ENCODE measurements at places on chromosomes 13 and 19. TPM values are rescaled to one million over a fixed set of nuclear protein-coding genes. Genes with fewer than 3 reads are reported as not detected.
A peak's percentile ranks its signal among the peaks of the same experiment; 100 is the strongest.

- no peak for DNase-seq
Measured at GRCh38 chr19:17264641-17264979, at the start of gene USHBP1. Gene USHBP1 (minus strand): TSS chr19:17264745. CDS start chr19:17264299, 446 bp downstream.

GRCh38 chr19:46218160-46218559 lies 11.4 kb upstream of the IGFL1 start:
- no peak for DNase-seq

DNA sequence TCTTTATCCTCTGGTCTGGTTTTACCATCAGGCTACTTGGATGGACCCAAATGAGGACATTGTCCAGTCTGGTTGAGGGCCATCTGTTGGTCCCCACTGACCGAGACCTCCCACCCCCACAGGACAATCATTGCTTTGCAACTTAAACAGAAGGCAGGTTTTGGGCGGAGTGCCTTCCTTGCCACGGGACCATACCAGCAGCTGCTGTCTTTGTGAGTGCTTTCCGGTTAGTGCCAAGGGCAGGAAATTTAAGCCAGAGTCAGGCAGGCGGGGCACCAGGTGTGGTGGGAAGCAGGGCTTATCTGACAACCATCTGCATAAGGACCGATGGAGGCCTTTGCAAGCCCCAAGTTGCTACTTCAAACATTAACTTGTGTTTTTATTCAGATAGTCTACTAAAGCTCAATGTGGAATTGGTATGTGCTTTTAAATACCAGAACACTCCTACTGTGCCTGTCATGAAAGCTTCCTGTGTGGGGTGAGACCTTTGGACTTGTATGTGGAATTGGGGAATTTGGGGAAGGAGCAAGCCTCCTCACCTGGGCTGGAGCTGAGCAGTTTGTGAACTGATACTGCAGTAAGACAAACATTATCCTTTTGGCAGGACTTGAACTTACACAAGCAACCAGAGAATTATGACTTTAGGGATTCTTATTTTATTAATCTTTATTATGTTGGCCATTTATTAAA lies 39.3 kb upstream of the UBE2L5 start:
- no peak for DNase-seq

DNA sequence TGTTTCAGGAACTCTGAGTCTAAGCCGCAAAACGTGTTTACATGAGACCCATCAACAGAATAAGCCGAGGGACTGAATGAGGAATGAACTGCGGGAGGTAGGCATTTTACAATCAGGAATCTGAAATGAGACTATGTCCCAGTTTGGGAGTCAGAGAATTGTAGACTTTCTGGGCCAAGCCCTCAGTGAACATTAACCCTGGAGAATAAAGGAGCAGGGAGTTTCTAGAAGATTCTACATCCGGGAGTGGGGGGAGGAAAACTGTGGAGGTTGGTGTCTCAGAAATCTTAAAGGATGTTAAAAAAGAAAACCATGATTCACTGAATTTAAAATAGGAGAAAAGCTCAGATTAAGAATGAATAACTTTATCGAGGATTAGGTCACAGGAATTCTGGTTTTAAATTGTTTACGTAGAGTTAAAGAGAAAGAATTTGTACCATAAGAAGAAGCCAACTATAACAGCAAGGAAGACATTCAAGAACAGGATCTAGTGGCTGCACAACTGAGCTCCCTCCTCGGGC lies 18.5 kb downstream of the RFX2 start:
- no peak for DNase-seq

DNA sequence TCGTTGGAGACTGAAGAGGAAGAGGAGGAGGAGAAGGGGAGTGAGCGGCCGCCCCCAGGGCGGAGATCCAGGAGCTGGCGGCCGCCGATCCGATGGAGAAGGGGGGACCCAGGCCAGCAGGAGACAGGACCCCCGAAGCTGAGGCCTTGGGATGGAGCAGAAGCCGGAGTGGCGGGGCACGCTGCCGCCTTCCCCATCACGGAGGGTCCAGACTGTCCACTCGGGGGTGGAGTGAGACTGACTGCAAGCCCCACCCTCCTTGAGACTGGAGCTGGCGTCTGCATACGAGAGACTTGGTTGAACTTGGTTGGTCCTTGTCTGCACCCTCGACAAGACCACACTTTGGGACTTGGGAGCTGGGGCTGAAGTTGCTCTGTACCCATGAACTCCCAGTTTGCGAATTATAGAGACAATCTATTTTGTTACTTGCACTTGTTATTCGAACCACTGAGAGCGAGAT lies 1.8 kb downstream of the GADD45B start:
- no peak for DNase-seq

GRCh38 chr13:102317593-102317992 lies 84.3 kb downstream of the FGF14 start:
- DNase-seq: peak; percentile 58

DNA sequence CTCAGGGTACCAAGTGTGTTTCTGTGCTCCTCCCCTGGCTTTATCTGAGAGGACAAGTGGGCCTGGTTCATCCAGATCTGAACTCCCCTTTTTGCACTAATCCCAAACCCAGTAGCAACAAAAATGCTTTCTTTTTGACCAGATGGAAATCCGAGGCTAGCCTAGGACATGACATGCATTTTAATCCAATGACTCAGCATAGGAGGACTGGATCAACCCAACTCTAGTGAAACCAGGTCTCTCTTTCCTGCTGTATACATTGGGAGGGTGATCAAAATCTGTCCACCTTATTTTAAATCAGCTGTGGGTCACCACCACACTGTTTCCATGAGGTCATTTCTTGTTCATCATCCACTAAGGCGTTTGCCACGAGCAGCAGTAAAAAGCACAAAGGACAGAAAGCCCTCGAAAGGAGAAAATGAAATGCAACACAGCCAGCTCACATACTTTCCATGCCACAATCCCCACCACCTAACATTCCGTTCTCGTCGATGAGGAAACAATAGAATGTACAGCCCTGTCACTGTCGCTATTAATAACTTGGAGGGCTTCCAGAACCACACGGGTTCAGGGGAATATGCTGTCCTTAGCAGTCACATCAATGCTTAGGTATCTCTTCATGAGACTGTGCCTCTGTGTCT lies 543.0 kb downstream of the IRS2 start:
- DNase-seq: no peak

DNA sequence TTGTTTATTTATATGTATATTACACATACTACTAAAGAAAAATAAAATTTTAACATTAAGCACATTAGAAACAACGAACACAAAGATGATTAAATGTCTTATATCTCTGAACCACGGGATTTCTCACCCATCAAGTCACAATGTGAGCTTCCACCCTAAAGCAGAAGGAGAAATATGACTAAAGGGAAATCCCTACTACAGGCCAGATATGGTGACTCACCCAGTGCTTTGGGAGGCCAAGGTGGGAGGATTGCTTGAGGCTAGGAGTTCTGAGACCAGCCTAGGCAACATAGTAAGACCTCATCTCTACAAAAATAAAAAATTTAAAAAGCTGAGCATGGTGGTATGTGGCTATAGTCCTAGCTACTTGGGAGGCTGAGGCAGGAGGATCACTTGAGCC lies 24.6 kb downstream of the DCT start:
- no peak for DNase-seq

DNA sequence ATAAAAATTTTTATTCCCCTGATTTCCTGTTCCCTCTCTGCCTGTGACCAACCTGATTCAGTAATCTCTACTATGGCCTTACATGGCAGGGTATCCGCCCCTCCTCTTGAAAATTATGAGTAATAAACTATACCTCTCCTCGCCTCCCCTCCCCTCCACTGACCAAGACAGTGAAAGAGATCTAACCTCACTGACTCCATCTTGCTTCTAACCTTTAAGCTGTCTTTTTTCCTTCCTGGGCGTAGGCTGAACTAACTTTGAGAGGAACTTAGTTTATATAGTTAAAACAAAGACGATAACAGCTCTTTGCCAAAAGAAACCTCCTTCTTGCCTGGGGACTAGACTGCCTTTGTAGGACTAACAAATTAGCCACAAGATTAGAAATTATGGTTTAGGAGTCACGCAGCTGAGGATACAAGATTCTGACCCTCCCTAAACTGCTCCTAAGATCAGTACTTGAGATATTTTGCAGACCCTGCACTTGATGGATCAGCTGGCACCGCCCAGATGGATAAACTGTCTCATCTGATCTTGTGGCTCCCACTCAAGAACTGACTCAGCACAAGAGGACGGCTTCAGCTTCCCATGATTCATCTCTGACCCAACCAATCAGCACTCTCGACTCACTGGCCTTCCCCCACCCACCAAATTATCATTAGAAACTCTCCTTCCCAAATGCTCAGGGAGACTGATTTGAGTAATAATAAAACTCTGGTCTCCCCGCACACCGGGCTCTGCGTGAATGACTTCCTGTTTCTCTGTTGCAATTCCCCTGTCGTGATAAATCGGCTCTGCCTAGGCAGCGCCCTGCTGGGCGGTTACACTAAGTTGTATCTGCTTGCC lies 187.1 kb downstream of the TDRD3 start:
- DNase-seq: no peak

- no peak for DNase-seq
Measured at GRCh38 chr19:13137290-13137794, 12.8 kb downstream of the STX10 start.

DNA sequence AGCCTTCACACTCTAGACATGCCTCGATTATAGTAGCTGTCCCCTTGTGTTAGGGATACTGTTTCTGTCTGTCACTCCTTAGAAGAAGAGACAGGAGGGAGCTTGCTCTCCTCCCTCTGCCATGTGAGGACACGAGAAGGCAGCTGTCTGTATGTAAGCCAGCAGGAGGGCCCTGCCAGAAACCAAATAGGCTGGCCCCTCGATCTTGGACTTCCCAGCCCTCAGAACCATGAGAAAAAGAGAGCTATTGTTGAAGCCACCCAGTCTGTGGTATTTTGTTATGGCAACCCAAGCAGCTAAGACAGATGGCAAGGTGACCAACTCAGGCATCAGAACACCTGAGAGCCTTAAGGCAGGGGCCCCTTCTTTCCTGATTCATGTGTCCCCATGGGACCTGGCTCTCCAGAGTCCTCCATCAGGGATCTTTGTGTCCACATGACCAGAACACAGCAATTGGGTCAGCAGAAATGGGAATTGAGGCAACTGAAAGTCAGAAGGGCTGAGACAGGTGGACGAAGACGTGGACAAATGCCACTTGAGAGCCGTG lies 65.6 kb upstream of the NPAS1 start:
- DNase-seq: no peak

DNA sequence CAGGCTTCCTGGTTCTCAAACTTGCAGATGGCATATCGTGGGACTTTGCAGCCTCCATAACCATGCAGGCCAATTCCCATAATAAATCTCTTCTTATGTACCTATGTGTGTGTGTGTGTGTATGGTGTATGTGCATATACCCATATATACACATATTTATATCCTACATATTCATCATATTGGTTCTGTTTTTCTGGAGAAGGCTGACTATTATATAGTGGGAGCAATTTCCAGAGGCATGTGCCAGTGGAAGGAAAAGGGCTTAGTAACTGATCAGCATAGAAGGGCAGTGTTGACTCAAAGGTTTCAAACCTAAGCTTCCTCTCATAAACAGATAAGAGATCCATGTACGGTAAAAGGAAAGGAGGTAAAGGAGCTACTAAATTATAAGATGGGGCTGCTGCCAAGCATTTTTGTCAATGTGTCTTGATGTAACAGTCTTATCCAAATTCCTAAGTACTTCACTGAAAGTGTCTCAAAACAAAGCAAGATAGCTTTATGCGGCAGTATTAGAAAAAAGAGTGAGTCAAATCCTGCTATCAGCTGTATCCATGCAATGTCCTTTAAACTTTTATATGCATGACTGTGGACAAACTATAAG lies 432.1 kb downstream of the TBC1D4 start:
- DNase-seq: no peak

DNA sequence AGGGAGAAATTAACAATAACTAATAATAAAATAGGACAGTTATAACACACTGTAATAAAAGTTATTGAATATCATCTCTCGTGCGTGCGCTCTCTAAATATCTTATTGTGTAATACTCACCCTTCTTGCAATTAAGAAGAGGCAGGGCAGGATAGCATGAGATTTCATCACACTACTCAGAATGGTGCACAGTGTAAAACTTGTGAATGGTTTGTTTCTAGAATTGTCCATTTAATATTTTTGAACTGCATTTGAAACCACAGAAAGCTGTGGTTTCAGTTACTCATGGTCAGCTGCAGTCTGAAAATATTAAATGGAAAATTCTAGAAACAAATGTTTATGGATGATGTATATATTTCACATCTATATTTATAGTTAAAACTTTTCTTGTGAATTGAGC lies 161.1 kb downstream of the DCT start:
- no peak for DNase-seq

DNA sequence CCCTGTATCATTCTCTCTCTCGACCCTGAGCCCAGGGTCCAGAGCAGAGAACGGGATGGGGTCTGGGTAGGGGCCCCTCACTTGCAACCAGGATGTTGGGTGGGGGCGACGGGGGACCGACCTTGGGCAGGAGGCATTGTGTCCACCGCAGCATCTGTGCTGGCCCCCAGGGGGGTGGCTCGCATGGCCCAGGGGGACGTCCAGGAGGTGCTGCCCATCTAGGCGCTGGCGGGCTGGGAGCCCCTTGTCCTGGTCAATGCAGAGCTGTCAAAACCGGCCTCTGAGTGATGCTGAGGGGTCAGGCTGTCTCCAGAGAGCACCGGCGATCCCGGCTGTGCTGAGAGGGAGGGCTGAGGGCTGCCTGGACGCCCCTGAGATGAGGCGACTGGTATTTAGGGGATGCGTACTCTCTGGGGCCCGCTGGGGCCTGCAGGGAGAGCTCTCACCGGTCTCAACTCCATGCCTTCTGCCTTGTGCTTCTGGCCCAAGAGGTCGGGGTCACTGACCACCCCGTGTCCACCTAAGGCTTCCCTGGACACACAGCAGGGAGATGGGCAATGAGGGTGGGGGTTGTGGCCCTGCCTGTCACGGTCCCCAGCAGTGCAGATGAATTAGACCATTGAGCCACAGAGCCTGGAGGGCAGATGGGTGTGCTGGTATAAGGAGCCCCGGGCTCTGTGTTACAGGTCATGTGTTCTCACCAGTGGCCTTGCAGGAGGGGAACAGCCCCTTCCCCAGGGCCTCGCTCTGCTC lies 8.6 kb downstream of the RPS9 start:
- DNase-seq: no peak

GRCh38 chr13:46321494-46322225 lies 65.4 kb downstream of the RUBCNL start:
- DNase-seq: peak; percentile 29

DNA sequence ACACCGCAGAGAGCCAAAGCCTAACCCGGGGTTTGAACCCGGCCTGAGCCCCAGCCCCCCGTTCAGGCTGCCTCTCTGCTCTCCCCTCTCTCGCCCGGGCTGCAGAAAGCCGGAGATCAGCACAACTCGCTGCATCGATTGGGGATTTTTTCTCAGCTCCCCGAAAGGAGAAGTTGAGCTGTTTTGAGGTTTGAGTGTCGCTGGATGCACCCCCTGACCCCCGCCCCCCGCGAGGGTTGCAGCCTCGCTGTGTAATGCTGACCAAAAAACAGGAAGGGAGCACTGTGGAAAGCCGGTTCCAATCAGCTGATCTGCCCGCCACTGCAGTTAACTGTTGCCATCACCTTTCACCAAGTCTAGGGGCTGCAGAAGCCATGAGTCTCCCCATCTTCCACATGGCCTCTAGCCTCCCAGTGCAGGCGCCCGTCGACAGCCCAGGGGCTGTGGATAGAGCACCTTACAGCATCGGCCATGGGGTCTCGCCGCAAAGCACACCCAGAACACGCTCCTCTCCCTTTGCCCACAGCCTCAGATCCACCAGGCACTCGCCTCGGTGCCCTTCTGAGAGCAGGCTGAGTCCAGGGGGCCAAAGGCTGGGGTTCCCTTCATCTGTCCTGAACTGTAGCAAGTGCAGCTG lies 34.5 kb downstream of the MYO9B start:
- no peak for DNase-seq

Gene TMIGD2
- not detected for total RNA-seq

Gene PLEKHF1
- total RNA-seq: 16.3 TPM

Gene PPFIA3
- total RNA-seq: 1.8 TPM

Gene CGB1
- not detected for total RNA-seq

Gene UPK1A
- total RNA-seq: not detected

Gene POU2F2
- total RNA-seq: 4.3 TPM

Measured in ovary (tissue), 10 donors.